DND-41 (cell line): ENCODE measurements at places on chromosomes 7 and 10.

- DNase-seq: no peak
Measured at GRCh38 chr10:111822661-111823060, 360.9 kb downstream of the GPAM start.

DNA sequence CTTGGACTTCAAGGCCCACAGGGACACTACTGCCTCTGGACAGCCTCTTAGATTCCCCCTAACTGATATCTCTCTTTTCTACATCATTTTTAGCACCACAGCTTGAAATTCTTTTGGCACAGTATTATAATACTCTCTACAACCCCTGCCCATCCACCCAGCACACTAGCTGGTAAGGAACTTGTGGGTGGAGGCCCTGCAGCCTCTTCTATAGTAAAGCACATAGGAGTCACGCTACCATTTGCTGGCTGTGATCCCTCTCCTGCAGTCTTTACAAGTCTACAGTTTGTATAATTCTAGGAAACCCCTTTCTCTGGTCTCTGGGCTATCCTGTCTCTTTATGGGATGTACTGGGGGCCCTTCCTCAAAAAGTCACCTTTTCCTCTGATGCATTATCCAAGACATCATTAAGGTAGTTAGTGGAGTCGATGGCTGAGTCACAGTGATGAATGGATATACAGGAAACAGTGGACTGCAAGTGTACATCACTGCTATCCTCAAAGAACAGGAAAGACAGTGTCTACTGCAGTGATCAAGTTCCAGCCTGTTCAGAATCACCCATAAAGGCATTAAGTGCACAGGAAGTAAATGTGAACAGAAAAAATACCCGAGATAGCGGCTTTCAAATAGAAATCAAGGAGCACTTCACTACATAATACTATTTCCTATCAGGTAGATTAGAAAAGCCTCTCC, 54.4 kb downstream of the STK17A start:
- no peak for DNase-seq

DNA sequence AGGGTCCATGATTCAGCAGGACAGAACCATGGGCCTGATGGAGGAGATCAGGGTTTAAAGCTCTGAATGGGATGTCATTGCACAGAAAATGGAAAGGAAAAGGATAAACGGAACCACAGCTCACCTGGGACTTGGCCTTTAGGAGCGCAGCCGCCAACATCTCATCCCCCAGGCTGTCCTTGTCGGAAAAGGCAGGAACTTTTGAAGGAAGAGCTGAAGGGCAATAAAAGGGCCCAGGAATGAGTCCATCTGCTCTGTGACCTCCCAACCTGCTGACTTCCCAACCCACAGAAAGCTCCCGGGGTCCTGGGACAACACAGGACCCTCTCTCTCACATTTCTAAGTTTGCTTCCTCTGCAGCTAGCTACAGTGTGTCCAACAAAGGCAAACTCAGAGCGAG, 6.1 kb downstream of the ZNF3 start:
- DNase-seq: no peak

- DNase-seq: no peak
Measured at GRCh38 chr7:32037650-32038198, 32.5 kb downstream of the PDE1C start.

GRCh38 chr10:5895804-5896203, 5.8 kb downstream of the FBH1 start:
- DNase-seq: no peak

DNA sequence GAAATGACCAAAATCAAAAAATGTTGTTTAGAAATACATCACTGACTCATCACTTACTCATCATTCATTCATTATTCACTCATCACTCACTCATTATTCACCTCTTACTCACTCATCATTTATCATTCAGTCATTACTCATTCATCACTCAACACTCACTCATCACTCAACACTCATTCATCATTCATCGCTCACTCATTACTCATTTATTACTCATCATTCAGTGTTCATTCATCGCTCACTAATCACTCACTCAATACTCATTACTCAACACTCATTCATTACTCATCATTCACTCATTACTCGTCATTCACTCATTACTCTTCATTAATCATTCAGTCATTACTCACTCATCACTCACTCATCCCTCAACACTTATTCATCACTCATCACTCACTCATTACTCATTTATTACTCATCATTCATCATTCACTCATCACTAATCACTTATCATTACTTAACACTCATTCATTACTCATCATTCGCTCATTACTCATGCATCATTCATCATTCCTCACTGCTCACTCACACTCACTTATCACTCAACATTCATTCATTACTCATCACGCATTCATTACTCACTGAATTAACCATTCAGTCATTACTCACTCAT, 238.5 kb downstream of the ADARB2 start:
- no peak for DNase-seq

- no peak for DNase-seq
Measured at GRCh38 chr10:132293813-132294520, 13.8 kb downstream of the STK32C start.

GRCh38 chr10:5983774-5984173, 6.4 kb upstream of the IL15RA start:
- no peak for DNase-seq

DNA sequence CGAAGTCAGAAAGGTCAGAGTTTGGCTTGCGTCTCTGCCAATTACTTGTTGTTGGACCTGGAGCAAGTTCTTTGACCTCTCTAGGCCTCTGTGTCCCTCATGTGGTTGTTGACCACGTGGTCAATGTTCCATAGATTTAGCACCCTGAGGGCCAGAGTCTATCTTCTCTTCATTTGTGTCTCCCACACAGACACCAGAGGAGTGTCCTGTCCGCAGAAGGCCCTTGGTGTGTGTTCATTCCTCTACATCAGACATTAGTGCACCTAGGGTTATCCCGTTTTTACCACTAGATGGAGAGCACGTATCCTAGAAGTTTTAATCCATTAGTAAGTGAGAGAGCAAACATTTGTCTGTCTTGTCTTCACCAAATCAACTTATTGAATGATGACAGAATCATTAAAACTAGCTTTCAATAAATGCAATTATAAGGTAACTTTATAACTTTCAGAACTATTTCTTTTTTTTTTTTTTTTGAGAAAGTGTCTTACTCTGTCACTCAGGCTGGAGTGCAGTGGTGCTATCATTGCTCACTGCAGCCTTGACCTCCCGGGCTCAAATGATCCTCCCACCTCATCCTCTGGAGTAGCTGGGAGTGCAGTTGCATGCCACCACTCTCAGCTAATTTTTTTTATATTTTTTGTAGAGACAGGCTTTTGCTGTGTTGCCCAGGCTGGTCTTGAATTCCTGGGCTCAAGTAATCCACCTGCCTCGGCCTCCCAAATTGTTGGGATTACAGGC, 122.5 kb upstream of the ANKRD1 start:
- no peak for DNase-seq

GRCh38 chr7:36910401-36910800, 186.1 kb upstream of the AOAH start:
- no peak for DNase-seq

GRCh38 chr7:101186844-101187428, 6.8 kb upstream of the NAT16 start:
- DNase-seq: no peak

DNA sequence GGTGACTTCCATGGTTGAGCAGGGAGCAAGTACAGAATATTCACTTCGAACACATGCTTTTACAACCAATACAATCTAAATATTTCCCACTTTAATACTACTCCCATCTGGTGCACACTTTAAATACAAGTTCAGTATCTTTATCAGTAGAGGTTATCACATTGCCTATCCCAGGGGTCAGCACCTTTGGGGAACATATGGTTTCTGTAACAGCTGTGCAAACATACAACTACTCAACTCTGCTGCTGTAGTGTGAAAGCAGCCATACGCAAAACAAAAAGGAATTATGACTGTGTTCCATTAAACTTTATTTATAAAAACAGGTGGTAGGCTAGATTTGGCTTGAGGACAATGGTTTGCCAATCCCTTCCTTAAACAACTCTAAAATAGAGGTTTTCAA, 157.5 kb downstream of the XPNPEP1 start:
- no peak for DNase-seq

DNA sequence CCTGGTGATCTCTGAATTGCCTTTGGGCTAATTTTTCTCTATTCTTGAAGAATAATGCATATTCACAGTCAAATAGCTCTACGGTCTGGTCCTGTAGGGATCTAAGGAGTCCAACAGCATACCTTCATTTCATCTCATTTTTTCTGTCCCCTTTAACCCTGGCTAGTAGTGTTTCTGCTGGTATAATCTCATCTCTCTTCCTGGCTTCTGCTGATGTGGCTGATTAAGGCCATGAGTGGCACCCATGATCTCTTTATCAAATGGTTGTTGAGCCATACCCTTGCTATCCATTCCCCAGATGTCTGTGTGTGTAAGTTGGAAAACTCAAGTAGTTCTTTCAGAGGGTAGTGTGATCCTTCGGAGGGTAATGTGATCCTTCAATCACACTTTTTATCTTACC, 119.5 kb downstream of the MARCHF5 start:
- no peak for DNase-seq

DNA sequence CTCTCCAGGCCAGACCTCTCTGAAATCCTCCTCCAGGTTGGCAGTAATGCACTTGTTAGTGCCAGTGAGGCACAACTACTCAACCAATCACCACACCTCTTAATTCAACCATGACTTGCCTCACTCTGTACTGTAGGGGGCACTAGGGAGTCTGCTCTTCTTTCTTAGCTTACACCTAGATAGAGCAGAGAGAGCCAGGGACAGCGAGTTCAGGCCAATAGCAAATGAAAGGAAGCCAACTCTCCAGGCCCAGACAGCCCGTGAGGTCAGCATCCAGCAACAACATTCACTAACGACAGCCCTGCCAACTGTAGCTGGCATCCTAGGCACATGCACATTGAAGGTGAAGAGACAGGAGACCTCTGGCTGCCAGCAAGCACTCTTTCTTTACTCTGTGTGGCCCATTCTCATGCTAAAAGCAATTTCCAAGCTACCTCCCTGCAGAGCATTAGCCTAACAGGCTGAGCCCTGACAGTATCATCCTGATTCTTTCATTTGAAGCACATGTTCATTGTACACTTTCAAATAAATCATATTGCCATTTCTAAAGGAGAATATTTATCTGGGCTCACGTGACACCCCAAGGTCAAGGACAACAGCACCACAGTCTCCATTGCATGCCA, 136.3 kb downstream of the DPY19L1 start:
- no peak for DNase-seq

- DNase-seq: no peak
Measured at GRCh38 chr7:102125127-102125596, 161.5 kb upstream of the SH2B2 start.

DNA sequence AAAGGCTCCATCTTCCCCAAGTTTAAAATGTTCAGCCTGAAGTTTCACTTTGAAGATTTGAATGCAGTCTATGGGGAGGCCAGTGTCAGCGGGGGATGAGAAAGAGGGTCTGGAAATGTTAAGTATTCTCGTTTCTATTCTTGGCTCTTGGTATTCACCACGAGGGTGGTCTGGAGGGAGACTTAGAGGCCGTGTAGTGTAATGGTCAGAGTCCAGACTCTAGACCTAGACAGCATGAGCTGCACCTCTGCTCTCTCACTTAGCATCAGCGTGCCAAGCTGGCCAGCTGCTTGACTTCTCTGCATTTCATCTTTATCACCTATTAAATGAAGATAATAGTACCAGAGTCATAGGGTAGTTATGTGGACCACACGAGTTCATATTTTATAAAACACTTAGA, 57.9 kb downstream of the MKX start:
- no peak for DNase-seq

GRCh38 chr7:157405914-157406810, 69.4 kb downstream of the DNAJB6 start:
- DNase-seq: no peak

DNA sequence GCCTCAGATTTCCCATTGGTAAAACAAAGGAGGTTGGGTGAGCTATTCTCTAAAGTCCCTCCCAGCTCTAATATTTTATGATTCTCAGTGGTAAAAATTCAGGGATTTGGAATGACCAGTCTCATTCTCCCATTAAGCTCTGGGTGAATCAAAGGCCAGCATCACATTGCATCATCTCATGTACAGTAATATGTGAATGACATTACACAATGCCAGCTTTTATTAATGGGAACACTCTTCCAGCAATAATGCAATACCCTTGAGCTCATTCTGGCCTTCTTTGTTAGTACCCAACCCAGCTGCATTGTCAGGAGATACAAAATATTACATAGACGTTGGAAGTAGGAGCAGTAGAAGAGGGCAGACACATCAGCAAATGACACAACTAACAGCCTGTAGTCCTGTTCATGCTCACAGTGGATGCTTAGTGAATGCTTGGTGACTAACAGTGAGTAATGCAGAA, 100.0 kb upstream of the EGR2 start:
- DNase-seq: no peak

GRCh38 chr10:59090817-59091622, 85.4 kb upstream of the PHYHIPL start:
- DNase-seq: no peak

GRCh38 chr7:12490107-12490688, 80.3 kb upstream of the SCIN start:
- DNase-seq: no peak

DNA sequence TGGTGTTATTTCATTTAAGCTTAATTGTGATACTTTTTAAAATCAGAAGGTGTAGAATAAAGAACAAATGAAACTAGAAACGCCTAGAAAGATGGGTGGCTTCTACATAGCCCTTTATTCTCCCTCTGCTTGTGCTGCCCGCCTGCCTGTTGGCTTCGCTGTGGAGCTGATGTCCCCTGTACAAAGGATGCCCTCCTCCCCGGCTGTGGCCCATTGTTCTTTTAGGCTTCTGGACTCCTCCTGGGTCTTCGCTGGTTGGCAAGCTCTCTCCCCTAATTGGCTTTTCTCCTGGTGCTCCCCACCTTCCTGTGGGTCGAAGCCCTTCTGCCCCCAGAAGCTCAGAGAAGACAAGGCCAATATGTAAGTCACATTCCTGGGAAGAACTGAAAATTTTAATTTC, 98.2 kb downstream of the FANK1 start:
- DNase-seq: no peak
